Mononuclear cell (primary cell): ENCODE measurements at places on chromosomes 12 and 14. TPM values are rescaled to one million over a fixed set of nuclear protein-coding genes. Genes with fewer than 3 reads are reported as not detected.

The APOLD1 gene
- 1.8 TPM for total RNA-seq

The GYS2 gene
- total RNA-seq: not detected

The CDKL1 gene
- 4.6 TPM for total RNA-seq

The SRRM4 gene
- total RNA-seq: not detected

The USP44 gene
- total RNA-seq: 6.3 TPM

The DNAAF2 gene
- 8.3 TPM for total RNA-seq

The GALNT8 gene
- 0.42 TPM for total RNA-seq

The BHLHE41 gene
- 0.10 TPM for total RNA-seq

The DCN gene
- total RNA-seq: 1.3 TPM

The A2ML1 gene
- not detected for total RNA-seq
